ENCODE measurements at places on chromosomes 13 and 19. TPM values are rescaled to one million over a fixed set of nuclear protein-coding genes. Genes with fewer than 3 reads are reported as not detected.
A peak's percentile ranks its signal among the peaks of the same experiment; 100 is the strongest.

Gene PDX1
- not detected for total RNA-seq

Gene BEST2
- total RNA-seq: not detected

DNA sequence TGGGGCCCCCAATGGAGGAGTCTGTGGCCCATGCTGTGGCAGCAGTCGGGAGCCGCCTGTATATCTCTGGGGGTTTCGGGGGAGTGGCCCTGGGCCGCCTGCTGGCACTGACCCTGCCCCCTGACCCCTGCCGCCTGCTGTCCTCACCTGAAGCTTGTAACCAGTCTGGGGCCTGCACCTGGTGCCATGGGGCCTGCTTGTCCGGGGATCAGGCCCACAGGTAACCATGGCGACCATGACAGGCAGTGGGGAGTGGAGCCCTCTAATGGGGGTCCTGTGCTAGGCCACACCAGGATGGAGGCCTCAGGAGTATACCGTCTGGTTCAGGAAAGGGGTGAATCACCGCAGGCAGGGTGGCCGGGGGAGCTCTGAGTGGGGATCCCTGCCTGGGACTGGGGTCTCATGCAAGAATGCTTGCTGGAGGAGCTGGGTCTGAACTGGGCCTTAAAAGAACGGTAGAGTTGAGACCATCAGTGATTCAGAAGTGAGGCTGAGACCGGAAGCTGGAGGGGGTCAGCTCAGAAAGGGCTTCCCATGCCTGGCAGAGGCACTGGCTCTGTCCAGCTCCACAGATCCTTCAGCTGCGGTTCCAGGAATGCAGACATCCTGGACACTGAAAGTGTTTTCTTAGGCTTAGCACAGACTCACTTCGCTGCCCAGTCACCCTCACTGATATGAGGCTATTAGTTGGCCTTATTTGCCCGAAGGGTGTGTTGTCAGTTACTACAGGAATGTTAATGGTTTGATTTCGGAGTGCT, 29.1 kb downstream of the CNFN start:
- DNase-seq: no peak

GRCh38 chr13:99429670-99430069, 71.6 kb upstream of the TM9SF2 start:
- no peak for DNase-seq

DNA sequence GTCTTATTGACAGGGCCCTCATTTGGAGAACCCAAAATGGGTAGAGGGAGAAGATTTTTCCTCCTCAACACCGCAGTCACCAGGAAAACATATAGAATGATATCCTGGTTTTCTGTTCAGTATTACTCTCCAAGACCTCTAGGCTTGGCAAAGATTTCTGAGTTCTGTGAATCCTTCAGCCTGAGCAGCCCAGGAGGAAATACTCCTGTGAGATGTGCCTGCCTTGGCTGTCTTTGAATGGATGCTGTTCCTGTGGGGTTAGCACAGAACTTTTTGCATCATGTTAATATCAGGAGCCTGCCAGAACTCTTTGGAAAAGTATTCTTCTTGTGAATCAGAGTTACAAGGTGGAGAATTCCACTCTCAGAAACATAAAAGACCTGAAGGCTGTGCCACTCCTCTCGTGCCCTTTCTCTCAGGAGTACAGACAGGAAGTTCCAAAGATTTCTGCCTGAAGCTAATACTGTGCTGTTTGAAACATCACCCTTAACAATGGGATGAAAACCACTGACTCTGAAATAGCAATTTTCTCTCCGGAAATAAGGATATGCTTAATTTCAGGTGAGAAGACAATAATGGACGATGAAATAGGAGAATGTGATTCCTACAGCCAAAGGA, 520.1 kb upstream of the NBEA start:
- no peak for DNase-seq

GRCh38 chr19:40614622-40615411, 13.6 kb downstream of the LTBP4 start:
- peak; percentile 80 for DNase-seq

Gene GNA15
- 17.6 TPM for total RNA-seq

DNA sequence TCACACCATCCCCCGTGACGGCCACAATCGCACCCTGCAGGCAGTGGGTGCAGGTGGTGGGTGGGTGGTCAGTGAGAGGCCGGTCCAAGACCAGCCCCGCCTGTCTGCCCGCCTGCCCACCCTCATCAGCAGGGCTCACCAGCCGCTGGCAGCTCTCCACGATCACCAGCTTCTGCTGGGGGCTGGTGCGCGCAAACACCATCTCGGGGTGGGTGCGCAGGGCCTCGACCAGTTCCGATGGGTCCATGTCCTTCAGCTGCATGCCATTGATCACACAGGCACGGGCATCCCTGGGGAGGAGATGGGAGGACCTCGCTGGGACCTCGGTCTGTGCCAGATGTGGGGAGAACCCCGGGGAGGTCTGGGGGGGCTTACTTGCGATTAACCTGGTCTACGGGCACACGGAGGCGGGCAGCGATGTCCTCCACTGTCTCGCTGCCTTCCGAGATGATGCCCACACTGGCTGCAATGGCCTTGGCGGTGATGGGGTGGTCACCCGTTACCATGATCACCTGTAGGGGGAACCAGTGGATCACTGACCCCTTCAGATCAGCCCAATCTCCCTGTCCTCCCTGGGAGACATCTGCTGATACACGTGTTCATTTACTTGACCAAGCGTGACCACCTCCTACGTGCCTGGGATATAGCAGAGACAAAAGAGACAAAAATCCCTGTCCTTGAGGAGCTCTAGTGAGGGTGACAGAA, 8.0 kb downstream of the ATP4A start:
- DNase-seq: no peak

Gene SIGLEC12
- total RNA-seq: 1.9 TPM

- peak; percentile 57 for DNase-seq
These were observed 4.5 kb downstream of the SF3A2 start for GRCh38 chr19:2240881-2241760.

Gene TNFSF11
- total RNA-seq: 1.1 TPM

DNA sequence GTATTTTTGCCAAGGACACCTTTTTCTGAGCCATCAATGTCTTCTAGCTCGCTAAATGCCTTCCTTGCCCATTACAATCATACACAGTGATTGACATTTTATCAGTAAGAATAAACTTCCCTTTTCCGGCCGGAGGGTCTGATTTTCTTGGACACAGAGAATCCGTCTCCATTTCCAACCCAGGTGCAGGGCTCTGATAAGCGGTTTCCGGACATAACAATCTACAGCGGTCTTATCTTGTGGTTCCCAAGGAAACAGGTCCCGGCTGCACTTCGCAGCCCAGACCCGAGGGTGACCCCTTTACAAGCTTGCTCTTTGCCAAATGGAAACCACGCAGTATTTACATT, 5.1 kb upstream of the ZNF77 start:
- peak; percentile 77 for DNase-seq

DNA sequence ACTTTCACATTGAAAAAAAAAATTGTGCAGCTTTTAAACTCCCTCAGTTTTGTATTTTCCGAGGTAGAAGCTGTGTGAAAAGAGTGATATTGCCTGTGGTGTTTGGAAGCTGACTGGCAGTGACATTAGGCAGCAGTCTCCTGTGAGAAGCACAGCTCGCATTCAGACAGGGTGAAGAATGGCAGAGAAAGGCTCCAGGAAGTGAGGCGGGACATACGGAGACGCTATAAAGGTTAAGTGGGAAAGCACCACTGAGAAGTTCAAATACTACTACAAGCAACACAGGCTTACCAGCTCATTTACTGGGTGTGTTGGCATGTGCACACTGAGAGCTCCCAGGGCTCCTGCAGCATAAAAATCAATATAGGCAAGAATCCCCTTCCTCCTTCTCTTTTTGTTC, 88.4 kb downstream of the RXFP2 start:
- DNase-seq: peak; percentile 13

Gene KLHL1
- total RNA-seq: not detected

- DNase-seq: peak; percentile 94
These were observed at the start of gene ZNF253 for GRCh38 chr19:19865750-19866610. Gene ZNF253, plus strand, starts transcription at chr19:19865882. Its CDS starts 115 bp downstream, at chr19:19865997.

DNA sequence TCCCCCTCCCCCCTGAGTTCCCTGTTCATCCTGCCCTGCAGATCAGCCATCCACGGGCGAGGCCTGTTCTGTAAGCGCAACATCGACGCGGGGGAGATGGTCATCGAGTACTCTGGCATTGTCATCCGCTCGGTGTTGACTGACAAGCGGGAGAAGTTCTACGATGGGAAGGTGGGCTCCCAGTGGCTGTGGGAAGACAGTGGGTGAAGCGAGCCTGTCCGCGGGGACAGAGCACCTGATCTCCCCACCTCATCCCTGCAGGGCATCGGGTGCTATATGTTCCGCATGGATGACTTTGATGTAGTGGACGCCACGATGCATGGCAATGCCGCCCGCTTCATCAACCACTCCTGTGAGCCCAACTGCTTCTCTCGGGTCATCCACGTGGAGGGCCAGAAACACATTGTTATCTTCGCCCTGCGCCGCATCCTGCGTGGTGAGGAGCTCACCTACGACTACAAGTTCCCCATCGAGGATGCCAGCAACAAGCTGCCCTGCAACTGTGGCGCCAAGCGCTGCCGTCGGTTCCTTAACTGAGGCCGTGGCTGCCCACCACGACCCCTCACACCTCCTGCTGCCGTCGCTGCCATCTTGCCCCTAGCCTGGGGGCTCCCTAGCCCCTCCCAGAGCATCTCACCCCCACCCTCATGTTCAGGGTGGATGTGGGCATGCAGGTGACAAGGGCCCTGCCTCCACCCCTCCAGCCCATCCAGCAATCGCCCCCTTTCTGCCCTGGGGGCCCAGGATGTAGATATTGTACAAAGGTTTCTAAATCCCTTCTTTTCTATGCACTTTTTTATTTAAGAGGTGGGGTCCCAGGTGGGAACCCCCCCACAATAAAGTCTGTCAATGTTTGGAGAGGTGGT, 4.0 kb downstream of the IGFLR1 start:
- DNase-seq: peak; percentile 76

DNA sequence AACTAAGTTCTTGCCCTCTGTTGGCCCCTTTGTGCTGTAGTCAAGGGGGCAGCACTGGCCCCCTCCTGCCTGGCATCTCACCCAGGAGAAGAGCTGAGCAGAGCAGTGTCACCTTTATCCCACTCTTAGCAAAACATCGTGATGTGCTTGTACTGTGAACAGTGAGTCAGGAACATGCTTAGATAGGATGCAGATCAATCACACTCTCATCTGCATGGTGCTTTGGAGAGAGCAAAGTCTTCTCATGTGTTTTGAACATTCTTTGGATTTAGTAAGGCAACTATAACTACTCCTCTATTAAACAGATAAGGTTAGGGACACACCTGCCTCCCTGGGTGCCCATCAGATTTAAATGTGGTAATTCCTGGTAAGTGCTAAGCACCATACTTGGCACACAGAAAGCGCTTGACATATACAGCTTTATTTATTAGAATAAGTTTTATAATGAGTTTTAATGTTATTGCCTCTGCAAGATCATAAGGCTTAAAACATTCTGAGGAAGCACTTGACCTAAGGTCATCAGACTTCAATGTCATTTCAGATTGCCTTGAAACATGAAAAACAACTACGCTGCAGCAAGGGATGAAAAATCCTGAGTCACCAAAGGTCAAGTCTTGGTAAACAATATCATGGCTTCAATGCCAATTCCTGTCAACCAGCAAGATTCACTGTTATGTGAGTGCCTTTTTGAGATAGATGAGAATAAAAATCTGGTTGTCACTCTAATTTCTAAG, 82.4 kb upstream of the IRS2 start:
- DNase-seq: no peak

GRCh38 chr13:110907951-110908898, 6.6 kb downstream of the ANKRD10 start:
- no peak for DNase-seq

Data from left lung (tissue), 14 donors.